ENCODE measurements at places on chromosomes 2 and 18. TPM values are rescaled to one million over a fixed set of nuclear protein-coding genes. Genes with fewer than 3 reads are reported as not detected.

Gene PSMD1
- 82.1 TPM for total RNA-seq

Gene OTOS
- not detected for total RNA-seq

Gene MARCHF4
- total RNA-seq, result 1.2 TPM

Gene IL1B
- total RNA-seq, result 0.45 TPM

Gene DCAF17
- total RNA-seq, result 9.2 TPM

Gene GPR155
- 0.74 TPM for total RNA-seq

Gene NCKAP5
- under 0.01 TPM for total RNA-seq

Gene SMYD5
- total RNA-seq, result 24.0 TPM

Gene CIB4
- not detected for total RNA-seq

Gene CLEC4F
- total RNA-seq, result not detected

Gene RAB17
- total RNA-seq, result under 0.01 TPM

Gene TUBA4B
- not detected for total RNA-seq

Gene PLGLB1
- total RNA-seq, result not detected

Gene CCNYL1
- total RNA-seq, result 2.8 TPM

Gene KLHL29
- 2.5 TPM for total RNA-seq

Gene CD8B
- total RNA-seq, result not detected

Gene EMILIN1
- 191 TPM for total RNA-seq

Gene SERPINB10
- total RNA-seq, result not detected

Gene SPATA3
- not detected for total RNA-seq

Gene TMEM247
- not detected for total RNA-seq

Gene SCTR
- total RNA-seq, result not detected

Gene RMDN2
- total RNA-seq, result 2.5 TPM

Gene RNF152
- 1.9 TPM for total RNA-seq

Gene FBXO36
- 4.2 TPM for total RNA-seq

Gene FAM124B
- total RNA-seq, result not detected

Gene FAM210A
- total RNA-seq, result 7.9 TPM

Measured in bronchus fibroblast of lung (primary cell).